Mesothelial cell of epicardium (in vitro differentiated cells): ENCODE measurements at places on chromosomes 5 and 9.

DNA sequence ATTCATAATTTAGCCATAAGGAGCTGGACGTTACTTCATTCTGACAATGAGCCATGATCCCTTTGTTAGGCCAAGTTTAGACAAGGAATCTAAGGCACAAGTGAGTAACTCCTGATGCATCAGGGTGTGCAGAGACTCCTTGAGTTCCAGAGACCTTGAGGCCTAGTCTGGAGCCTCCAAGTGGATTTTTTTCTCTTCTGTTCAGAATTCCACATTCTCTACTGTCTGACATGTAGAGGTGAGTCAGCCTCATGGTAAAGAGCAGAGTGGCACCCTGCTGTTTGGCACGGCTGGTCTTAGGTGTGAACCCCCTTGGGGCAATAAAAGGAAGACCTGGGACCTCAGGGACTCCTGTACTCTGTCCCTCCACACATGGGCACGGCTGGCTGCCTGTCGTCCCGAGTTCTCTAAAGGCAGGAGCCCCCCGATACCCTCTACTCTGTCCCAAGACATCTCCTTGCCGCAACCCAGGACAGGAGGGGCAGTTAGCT, 22.0 kb upstream of the TGFBI start:
- H3K4me3 ChIP-seq: no peak overlapping the region
- peaks cover 30% of the 10 kb centered on the region for H3K4me1 ChIP-seq
- no peaks in the 10 kb centered on the region for H3K36me3 ChIP-seq
- no peak overlapping the region for H3K27ac ChIP-seq

DNA sequence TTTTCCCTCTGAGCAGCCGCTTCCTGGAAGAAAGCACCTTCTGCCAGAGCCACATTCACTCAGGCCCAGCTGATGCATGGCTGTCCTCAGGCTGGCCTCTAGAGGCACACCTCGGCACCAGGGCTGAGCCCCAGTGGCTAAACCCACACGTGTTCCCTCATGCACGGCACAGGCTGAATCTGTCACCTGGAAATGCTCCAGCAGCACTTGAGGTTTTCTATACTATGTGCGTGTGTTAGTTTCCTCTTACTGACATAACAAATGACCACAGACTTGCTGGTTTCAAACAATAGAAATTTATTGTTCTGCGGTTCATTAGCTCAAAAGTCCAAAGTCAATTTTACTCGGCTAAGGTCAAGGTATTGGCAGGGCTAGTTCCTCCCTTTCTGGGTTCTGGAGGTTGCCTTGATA, 141.4 kb downstream of the LRRC70 start:
- H3K4me1 ChIP-seq: peaks cover 29% of the 10 kb centered on the region
- peaks cover 2% of the 10 kb centered on the region for H3K27me3 ChIP-seq
- peak; percentile 39 for DNase-seq
- no peak overlapping the region for H3K4me3 ChIP-seq
- H3K27ac ChIP-seq: no peak overlapping the region

DNA sequence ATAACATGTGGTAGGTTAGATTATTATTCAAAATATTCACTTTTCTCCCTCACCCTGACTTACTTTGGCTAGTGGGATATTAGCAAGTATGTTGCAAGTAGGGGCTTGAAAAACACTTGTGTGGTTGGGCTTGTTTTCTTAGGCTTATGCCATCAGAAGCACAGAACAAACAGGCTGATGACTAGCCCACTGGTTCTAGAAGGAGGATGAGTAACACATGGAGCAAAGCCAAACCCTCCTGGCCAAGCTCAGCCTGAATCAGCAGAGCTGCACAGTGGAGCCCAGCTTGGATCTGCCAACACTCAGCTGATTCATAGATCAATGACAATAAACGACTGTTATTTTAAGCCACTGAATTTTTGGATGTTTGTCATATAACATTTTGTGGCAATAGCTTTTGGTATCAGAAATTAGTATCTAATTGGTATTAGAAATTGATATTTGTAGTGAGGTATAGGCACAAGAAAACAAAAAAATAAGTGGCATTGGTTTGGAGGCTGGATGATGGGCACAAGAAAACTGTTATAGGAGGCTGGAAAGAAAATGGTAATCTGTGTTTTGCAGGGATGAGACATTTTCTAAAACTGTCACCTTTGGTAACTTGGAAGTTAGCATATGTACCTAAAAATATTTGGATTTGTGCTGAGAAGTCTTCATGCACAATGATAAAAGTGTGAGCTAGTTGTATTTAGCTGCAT, 46.1 kb upstream of the ZBED3 start:
- H3K36me3 ChIP-seq: peaks cover 18% of the 10 kb centered on the region
- H3K4me3 ChIP-seq: no peak overlapping the region
- no peaks in the 10 kb centered on the region for H3K27me3 ChIP-seq
- no peaks in the 10 kb centered on the region for H3K4me1 ChIP-seq
- no peak overlapping the region for H3K27ac ChIP-seq
- DNase-seq: no peak

- no peak for DNase-seq
- H3K4me1 ChIP-seq: peaks cover 12% of the 10 kb centered on the region
- no peaks in the 10 kb centered on the region for H3K36me3 ChIP-seq
- H3K27ac ChIP-seq: no peak overlapping the region
- H3K27me3 ChIP-seq: peaks cover 15% of the 10 kb centered on the region
- no peak overlapping the region for H3K4me3 ChIP-seq
These were observed 68.7 kb upstream of the ZNF618 start for GRCh38 chr9:113807173-113808061.

- H3K4me3 ChIP-seq: peak overlapping the region; percentile 95
- H3K27me3 ChIP-seq: no peaks in the 10 kb centered on the region
- no peaks in the 10 kb centered on the region for H3K36me3 ChIP-seq
- H3K4me1 ChIP-seq: peaks cover 36% of the 10 kb centered on the region
- H3K27ac ChIP-seq: peak overlapping the region; percentile 95
These were observed 1.7 kb upstream of the ZSWIM6 start for GRCh38 chr5:61330341-61330844.

DNA sequence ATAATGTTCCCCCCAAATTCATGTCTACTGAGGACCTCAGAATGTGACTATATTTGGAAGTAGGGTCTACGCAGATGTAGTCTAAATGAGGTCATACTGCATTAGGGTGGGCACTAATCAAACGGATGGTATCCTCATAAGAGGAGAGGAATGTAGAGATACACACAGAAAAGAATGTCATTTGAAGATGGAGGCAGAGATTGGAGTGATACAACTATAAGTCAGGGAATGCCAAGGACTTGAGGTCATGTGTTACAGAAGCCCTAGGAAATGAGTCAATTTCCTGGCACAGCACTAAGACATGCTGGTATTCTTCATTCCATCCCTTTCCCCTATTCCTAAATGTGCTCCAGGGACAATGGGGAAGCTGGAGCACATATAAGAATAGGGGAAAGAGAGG, 758 bp upstream of the PDCD1LG2 start:
- H3K27me3 ChIP-seq: no peaks in the 10 kb centered on the region
- DNase-seq: no peak
- no peak overlapping the region for H3K4me3 ChIP-seq
- H3K27ac ChIP-seq: no peak overlapping the region
- no peaks in the 10 kb centered on the region for H3K36me3 ChIP-seq
- no peaks in the 10 kb centered on the region for H3K4me1 ChIP-seq

DNA sequence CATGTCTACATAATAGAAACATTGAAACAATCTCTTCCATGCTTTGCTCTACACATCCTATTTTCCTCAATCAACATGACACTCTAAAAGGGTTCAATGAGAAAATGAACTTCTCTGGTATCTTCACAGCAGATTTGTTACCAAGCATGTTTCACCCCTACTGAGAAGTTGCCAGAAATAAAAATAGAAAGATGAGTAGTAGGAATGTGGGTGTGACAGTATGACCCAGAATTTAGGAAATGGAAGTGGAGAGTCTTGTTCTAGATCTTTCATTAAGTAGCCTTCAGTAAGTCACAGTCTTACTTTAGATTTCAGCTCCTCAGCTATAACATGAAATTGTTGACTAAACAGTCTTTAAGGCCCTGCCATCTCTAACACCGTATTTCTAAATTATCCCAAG, 581.8 kb downstream of the EFNA5 start:
- H3K4me1 ChIP-seq: peaks cover 22% of the 10 kb centered on the region
- no peak overlapping the region for H3K4me3 ChIP-seq

DNA sequence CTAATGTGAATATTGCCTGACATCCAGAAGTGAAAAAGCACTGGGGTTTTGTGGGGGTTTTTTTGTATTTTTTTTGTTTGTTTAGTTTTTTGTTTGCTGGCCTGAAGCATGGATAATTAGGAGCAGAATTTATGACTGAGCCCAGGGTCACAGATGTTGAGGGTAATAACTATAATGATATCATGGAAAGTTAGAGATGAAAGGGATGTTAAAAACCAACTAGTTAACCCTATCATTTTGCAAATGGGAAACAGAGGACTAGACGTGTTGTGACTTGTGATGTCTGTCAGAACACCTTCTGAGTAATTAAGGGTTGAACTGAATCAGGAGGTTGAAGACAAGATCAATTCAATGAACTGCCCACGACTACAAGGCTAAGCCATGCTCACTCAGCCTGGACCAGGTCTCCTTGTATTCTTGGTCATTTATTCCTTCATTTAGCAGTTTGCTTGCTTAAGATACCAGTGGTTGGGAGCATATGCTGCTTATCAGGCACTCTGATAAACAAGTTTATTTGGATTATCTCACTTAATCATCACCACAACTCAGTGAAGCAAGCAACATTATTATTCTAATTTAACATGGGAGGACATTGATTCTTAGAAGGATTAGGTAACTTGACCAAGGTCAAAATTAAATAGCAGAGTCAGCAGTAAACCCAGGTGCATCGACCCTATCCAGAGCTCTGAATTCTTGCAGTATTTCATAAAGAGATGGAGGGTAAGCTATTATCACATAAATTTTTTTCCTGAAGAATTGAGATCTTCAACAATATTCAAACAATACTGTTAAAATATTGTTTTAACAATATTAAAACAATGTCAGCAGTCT, 75.7 kb upstream of the PIK3R1 start:
- peaks cover 4% of the 10 kb centered on the region for H3K36me3 ChIP-seq
- H3K27me3 ChIP-seq: peaks cover 6% of the 10 kb centered on the region
- H3K27ac ChIP-seq: no peak overlapping the region
- no peak overlapping the region for H3K4me3 ChIP-seq
- H3K4me1 ChIP-seq: peaks cover 3% of the 10 kb centered on the region
- DNase-seq: no peak

- H3K4me1 ChIP-seq: no peaks in the 10 kb centered on the region
- H3K27me3 ChIP-seq: peaks cover 78% of the 10 kb centered on the region
These were observed 28.8 kb downstream of the SPOCK1 start for GRCh38 chr5:137470111-137470920.

GRCh38 chr9:136175616-136176197, 29.2 kb downstream of the LHX3 start:
- no peak overlapping the region for H3K27ac ChIP-seq
- no peaks in the 10 kb centered on the region for H3K36me3 ChIP-seq
- H3K27me3 ChIP-seq: peaks cover 8% of the 10 kb centered on the region
- no peak overlapping the region for H3K4me3 ChIP-seq

DNA sequence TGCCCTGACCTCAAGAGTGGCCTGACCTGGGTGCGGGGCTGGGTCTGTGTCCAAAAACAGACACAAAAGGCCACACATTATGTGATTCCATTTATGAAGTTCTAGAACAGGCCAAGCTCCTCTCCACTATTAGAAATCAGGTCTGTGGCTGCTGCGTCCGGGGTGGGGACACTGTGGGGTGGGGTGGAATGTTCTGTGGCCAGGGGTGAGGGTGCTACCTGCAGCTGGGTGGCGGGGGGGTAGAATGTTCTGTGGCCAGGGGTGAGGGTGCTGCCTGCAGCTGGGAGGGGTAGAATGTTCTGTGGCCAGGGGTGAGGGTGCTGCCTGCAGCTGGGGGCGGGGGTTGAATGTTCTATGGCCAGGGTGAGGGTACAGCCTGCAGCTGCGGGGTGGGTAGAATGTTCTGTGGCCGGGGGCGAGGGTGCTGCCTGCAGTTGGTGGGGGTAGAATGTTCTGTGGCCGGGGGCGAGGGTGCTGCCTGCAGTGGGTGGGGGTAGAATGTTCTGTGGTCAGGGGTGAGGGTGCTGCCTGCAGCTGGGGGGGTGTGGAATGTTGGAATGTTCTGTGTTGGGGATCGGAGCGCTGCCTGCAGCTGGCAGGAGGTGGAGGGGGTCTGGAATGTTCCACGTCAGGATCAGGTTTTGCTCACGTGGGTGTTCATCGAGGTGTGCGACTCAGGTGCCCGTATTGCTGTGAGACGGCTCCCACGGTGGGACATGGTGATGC, 8.3 kb downstream of the LCN12 start:
- no peaks in the 10 kb centered on the region for H3K27me3 ChIP-seq
- peaks cover 6% of the 10 kb centered on the region for H3K4me1 ChIP-seq
- H3K4me3 ChIP-seq: no peak overlapping the region
- no peak for DNase-seq

DNA sequence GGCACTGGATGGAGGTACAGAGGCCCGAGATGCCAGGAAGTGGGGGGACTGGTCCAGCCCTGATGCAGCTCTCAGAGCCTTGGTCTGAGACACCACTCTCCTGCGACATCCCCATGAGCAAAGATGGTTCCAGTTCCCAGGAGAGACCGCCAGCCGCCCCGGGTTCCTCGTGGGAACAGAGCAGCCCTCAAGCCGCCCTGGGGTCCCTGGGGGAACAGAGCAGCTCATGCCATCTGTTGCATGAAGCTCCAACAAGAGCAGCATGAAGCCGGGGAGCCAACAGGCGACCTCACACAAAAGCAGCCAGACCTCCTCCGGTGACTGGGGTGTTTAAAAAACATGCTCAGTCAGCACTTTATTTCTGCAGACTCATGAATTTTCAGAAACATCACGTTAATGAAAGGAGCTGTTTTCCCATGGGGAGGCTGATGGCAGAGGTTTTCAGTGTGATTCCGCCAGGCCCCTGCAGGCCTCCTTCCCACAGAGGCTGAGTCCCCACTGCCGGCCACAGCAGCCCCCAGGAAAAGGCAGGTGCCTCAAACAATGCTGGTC, 6.2 kb downstream of the SLC6A18 start:
- no peaks in the 10 kb centered on the region for H3K36me3 ChIP-seq
- no peak overlapping the region for H3K4me3 ChIP-seq
- H3K27ac ChIP-seq: no peak overlapping the region
- peaks cover 26% of the 10 kb centered on the region for H3K27me3 ChIP-seq

GRCh38 chr5:137218896-137219295, 280.2 kb downstream of the SPOCK1 start:
- no peak overlapping the region for H3K4me3 ChIP-seq
- no peak for DNase-seq
- peaks cover 23% of the 10 kb centered on the region for H3K27me3 ChIP-seq
- H3K27ac ChIP-seq: no peak overlapping the region
- H3K36me3 ChIP-seq: no peaks in the 10 kb centered on the region

GRCh38 chr9:120330031-120330430, 249.9 kb downstream of the CDK5RAP2 start:
- no peak overlapping the region for H3K27ac ChIP-seq
- H3K36me3 ChIP-seq: no peaks in the 10 kb centered on the region
- peaks cover 41% of the 10 kb centered on the region for H3K27me3 ChIP-seq
- H3K4me3 ChIP-seq: no peak overlapping the region
- H3K4me1 ChIP-seq: no peaks in the 10 kb centered on the region

DNA sequence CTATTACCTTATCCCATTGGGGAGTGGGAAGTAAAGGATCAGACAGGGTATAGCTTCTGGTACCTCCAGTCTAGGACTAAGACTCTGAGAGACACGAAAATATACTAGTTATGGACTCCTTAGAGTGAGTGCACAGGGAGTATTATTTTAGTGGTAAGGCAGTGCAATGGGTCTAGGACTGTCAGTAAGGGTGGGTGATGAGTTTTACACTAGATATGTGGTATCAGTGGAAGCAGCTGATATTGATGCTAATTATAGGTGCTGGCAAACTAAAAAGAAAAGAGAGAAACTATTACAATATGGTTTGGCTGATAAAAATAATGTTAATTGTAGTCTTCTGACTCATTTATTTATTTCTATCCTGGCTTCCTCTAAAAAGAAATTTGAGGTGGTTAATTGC, 118.6 kb downstream of the UNC13B start:
- no peak overlapping the region for H3K27ac ChIP-seq
- H3K36me3 ChIP-seq: no peaks in the 10 kb centered on the region
- DNase-seq: no peak
- no peaks in the 10 kb centered on the region for H3K27me3 ChIP-seq
- H3K4me1 ChIP-seq: peaks cover 9% of the 10 kb centered on the region
- H3K4me3 ChIP-seq: no peak overlapping the region
